ENCODE measurements at places on chromosomes 1 and 21.

- no peak for DNase-seq
Observed at GRCh38 chr1:68180441-68181164, 51.7 kb downstream of the WLS start.

- DNase-seq = no peak
Observed at GRCh38 chr1:107095647-107096046, 39.2 kb downstream of the PRMT6 start.

GRCh38 chr1:37404711-37405110 lies 69.7 kb upstream of the ZC3H12A start:
- DNase-seq = no peak

- no peak for DNase-seq
Observed at GRCh38 chr1:22636353-22636752, at the start of gene C1QA. Gene C1QA (plus strand): TSS chr1:22636628. CDS start chr1:22637617, 989 bp downstream.

GRCh38 chr1:119027759-119028158 lies 39.6 kb upstream of the TBX15 start:
- no peak for DNase-seq

GRCh38 chr1:172147541-172147940 lies 272.9 kb upstream of the C1orf105 start:
- no peak for DNase-seq

GRCh38 chr1:231122143-231122542 lies 39.7 kb upstream of the TRIM67 start:
- no peak for DNase-seq

DNA sequence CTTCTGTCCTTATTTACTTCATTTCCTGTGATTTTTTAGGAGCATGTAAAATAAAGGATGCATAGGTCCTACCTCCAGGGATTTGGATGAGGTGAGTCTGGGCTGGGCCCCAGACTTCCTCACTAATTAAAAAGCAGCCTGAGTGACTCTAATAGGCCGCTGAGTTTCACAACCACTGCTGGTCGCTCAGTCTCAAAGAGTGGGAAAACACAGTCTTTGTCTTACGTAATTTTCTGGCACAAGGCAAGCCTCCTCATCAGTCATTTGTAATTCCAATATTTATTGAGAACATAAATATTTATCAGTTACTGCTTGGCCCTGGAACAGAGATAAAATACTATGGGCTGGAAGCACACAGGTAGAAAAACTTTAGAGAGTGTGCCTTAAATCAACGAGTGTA lies 195.4 kb upstream of the RUNX1 start:
- DNase-seq = no peak

GRCh38 chr1:237183963-237184540 lies 142.1 kb downstream of the RYR2 start:
- no peak for DNase-seq
